ENCODE measurements at places on chromosomes 12 and 14. TPM values are rescaled to one million over a fixed set of nuclear protein-coding genes. Genes with fewer than 3 reads are reported as not detected.

DNA sequence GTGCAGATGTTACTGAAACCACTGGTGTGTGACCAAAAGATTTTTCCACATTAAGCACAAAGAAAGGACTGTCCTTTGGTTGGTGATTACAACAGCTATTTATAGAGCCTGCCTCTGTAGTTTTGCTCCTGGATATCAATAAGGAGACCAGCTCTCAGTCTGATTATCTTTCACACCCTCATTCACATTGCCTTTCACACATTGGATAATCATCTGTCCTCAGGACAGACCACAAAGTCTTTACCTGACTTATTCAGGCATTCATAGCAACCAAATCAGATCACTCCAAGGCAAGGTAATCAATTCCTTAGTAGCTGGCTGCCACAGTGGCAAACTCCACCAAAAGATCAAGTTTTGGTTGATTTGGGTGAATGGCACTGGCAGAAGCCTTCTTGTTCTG is 59.6 kb upstream of the CPSF6 start:
- no peaks in the 10 kb centered on the region for H3K4me1 ChIP-seq
- no peak overlapping the region for H3K4me3 ChIP-seq
- H3K36me3 ChIP-seq, result no peaks in the 10 kb centered on the region
- DNase-seq, result no peak
- H3K27me3 ChIP-seq, result no peaks in the 10 kb centered on the region
- H3K27ac ChIP-seq, result no peak overlapping the region

DNA sequence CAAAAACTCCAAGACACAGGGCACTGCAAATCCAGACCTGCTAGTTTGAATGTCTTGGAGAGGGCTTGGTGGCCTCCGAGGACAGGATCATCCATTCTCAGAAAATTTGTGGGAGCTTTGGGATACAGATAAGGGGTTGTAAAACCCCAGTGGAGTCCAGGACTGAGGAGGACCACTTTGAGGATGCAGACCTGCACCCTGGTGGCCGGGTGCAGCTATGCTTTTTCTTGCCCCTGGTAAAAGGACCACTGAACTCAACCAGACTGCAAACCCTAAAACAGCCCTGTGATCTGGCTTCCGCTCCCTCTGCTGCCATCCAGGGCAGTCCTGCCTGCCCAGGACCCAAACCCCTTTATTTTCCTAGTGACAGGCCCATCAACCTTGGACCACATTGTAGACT is 169.5 kb upstream of the DAAM1 start:
- H3K36me3 ChIP-seq, result no peaks in the 10 kb centered on the region
- H3K4me1 ChIP-seq, result no peaks in the 10 kb centered on the region
- no peak overlapping the region for H3K4me3 ChIP-seq
- no peak overlapping the region for H3K27ac ChIP-seq
- no peak for DNase-seq

DNA sequence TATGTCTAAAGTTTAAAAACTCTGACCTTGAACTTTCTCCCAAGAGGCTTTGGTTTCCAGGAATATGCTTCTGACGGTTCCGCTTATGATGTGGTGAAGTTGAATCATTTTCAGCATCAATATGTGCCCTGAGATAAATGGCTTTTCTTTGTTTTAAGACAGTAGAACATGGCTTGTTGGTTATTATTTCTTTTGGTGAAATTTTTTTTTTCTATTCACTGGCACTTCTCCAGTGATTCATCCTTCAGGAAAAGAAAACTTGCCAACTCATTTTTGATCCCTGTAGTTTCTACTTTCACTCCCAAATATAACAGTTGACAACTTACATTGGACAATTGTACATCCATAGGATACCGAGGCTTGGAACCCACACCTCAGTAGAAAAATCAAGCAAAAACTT is 1301.2 kb upstream of the FLRT2 start:
- DNase-seq, result no peak
- no peaks in the 10 kb centered on the region for H3K27me3 ChIP-seq
- no peak overlapping the region for H3K27ac ChIP-seq
- no peaks in the 10 kb centered on the region for H3K36me3 ChIP-seq
- no peak overlapping the region for H3K4me3 ChIP-seq

- H3K4me1 ChIP-seq, result no peaks in the 10 kb centered on the region
- H3K27me3 ChIP-seq, result no peaks in the 10 kb centered on the region
- DNase-seq, result no peak
- H3K36me3 ChIP-seq, result no peaks in the 10 kb centered on the region
- no peak overlapping the region for H3K4me3 ChIP-seq
These were observed 7.3 kb upstream of the KIF26A start for GRCh38 chr14:104130974-104131651.

GRCh38 chr12:113340061-113340460 is 5.2 kb upstream of the SLC8B1 start:
- no peaks in the 10 kb centered on the region for H3K4me1 ChIP-seq
- no peak overlapping the region for H3K27ac ChIP-seq
- no peaks in the 10 kb centered on the region for H3K27me3 ChIP-seq
- DNase-seq, result no peak
- no peak overlapping the region for H3K4me3 ChIP-seq
- H3K36me3 ChIP-seq, result no peaks in the 10 kb centered on the region

DNA sequence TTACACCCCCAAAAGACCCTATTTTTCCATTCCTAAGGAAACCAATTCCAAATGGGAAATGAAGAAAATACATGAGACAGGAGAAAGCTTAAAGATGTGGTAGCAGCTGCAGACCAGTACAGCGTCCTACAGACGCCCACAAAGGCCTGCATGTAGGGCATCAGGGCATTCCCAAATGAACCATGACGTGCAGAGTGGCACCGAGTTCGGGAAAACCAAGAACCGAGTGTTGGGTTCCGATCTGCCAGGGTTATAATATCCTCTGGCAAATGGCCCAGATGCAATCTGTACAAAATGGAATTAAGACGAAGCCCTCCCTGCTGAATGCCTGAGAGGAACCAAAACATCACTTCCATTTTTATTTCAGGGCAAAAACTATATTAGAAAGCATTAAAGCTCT is 34.4 kb upstream of the SELPLG start:
- H3K36me3 ChIP-seq, result no peaks in the 10 kb centered on the region
- no peak overlapping the region for H3K27ac ChIP-seq
- no peaks in the 10 kb centered on the region for H3K27me3 ChIP-seq
- no peak overlapping the region for H3K4me3 ChIP-seq
- no peak for DNase-seq
- peaks cover 8% of the 10 kb centered on the region for H3K4me1 ChIP-seq

GRCh38 chr14:91300957-91301356 is 56.5 kb upstream of the GPR68 start:
- H3K27me3 ChIP-seq, result no peaks in the 10 kb centered on the region
- no peaks in the 10 kb centered on the region for H3K4me1 ChIP-seq
- H3K27ac ChIP-seq, result no peak overlapping the region
- H3K4me3 ChIP-seq, result no peak overlapping the region
- no peak for DNase-seq
- H3K36me3 ChIP-seq, result no peaks in the 10 kb centered on the region

The NXPH4 gene
- 20.0 TPM for total RNA-seq

The TUNAR gene
- total RNA-seq, result not detected

The B3GNT4 gene
- 7.1 TPM for total RNA-seq

The TESPA1 gene
- 0.27 TPM for total RNA-seq

The ADAMTS20 gene
- total RNA-seq, result not detected
